ENCODE measurements at places on chromosomes 3 and 15.

- DNase-seq, result no peak
Observed at GRCh38 chr3:37329465-37329864, 155.1 kb upstream of the LRRFIP2 start.

DNA sequence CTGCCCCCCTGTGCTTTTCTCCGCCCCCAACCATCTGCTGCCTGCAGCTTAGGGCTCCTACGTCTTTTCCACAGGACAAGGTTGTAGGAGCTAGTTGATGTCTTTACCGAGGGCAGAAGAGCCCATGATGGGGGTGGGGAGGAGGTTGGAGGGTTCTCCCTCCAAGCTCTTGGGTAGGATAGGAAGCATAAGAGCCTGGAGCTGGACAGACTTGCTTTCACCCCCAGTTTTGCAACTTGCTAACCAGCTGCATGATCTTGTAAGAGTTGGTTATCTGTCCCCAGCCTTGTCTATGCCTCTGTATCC is 856 bp downstream of the ABCF3 start:
- no peak for DNase-seq

DNA sequence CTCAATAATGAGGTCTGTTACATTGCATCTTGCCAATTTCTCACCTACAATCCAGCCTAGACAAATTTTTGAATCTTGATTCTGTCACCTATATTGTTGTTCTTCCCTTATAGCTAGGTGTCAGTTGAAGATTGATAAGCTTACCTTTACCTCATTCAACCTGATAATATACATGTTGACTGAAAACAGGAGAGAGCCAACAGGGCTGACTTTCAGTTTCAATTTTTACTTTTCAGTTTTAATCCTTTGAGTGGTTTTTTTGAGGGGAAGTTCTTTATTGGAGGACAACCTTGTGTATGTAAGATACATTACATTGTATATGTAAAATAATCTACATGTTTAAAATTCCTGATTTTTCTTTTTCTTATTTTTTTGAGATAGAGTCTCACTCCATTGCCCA is 5.8 kb downstream of the ATP13A5 start:
- no peak for DNase-seq

DNA sequence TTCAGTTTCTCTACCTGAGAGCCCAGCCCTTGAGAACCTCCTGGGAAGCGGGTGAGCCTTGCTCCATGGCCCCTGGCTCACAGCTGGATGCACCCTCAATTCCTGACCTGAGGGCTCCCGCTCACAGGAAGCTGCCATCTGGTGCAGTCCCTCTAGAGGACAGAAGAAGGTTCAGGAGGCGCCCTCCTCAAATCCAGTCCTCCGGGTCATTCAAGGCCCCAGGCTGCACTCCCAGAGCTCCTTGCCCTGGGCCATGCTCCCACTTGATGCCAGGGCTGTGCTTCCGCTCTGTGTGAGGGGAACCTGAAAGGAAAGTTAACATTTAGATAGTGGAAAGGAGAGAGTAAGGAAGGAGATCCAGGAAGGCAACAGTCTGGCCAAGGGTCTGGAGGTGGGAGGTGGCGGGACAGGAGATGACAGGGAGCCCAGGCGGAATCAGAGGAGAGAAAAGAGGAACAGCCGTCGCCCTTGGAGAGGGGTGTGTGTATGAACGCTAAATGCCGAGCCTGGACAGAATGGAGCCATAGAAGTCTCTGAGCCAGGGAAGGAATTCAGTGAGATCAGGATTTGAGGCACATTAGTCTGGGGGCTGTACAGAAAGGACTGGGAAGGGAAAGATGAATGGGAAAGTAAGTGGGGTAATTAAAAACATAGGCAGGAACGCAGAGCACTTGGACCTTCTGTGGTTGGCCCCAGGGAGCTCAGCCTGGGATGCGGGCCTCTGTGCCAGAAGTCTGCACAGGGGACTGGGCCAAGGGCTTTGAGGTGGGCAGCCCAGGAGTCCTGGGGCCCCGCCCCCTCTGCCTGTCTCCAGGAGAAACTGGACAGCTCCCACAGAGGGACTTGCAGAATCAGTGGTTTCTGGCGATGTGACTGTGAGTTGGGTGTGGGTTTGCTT is 26.1 kb downstream of the TBC1D21 start:
- DNase-seq, result no peak

DNA sequence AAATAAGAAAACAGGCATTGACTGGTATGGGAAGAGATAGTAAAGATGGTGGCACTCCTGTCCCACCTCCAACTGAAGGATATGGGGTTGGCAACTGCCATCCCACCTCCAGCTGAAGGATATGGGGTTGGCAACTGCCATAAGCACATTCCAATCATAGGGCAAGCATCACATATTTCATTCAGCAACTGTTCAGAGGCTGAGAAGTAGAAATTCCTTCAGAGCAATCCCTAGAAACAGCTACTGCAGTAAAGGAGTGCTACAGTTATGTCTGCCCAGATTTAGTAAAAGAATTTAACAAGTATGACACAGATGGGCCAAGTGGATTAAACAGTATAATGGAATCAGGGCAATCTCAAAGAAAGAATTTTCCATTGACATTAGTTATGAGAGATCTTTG is 156.8 kb downstream of the IMPG2 start:
- DNase-seq, result no peak

- DNase-seq, result peak; percentile 29
Observed at GRCh38 chr15:64092864-64093626, 593 bp downstream of the CIAO2A start.

- DNase-seq, result no peak
Observed at GRCh38 chr3:168096210-168096652, 507 bp upstream of the GOLIM4 start.

GRCh38 chr3:35745802-35746484 is 106.6 kb downstream of the ARPP21 start:
- no peak for DNase-seq

Data from activated naive CD4-positive, alpha-beta T cell treated with anti-CD3 and anti-CD28 coated beads, Interleukin-2, amount 50 U/mL, for 16 hours (primary cell).